Mesendoderm (in vitro differentiated cells): ENCODE measurements at places on chromosomes 7 and 10.

- peaks cover 3% of the 10 kb centered on the region for H3K4me1 ChIP-seq
- H3K27me3 ChIP-seq: no peaks in the 10 kb centered on the region
- no peaks in the 10 kb centered on the region for H3K36me3 ChIP-seq
- no peak overlapping the region for H3K27ac ChIP-seq
- DNase-seq: peak; percentile 79
These were observed 16.9 kb upstream of the PALD1 start for GRCh38 chr10:70461397-70462348.

DNA sequence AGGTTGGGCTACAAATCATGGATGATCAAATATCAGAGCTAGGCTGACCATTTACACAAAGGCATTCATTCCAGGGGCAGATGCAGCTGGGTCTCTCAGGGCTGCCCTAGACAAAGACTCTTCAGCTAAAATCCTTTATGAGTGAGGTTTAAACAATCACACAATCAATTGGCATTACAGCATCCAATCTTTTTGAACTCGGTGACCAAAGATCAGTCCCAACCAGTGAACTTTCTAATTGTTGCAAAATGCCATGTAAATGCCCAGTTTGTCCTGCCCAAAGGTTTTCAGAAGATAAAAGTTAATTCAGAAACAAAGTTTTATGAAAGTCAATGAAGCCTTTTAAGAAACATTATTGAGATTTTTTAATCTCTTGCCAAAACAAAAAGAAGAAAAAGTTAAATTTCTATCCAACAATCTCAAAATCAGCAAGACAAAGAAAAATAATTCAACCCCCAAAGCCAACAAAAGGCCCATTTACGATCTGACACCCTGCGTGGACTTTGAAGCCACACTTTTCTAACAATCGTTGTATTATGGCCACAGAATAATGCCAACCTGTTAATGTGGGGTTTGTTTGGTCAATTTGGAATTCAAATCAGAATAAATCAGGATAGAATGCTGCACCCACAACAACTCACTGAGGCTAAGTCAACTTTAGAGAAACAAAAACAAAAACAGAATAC, 40.9 kb downstream of the GPR37 start:
- DNase-seq: no peak
- H3K4me3 ChIP-seq: no peak overlapping the region
- H3K27me3 ChIP-seq: no peaks in the 10 kb centered on the region
- H3K36me3 ChIP-seq: peaks cover 1% of the 10 kb centered on the region

DNA sequence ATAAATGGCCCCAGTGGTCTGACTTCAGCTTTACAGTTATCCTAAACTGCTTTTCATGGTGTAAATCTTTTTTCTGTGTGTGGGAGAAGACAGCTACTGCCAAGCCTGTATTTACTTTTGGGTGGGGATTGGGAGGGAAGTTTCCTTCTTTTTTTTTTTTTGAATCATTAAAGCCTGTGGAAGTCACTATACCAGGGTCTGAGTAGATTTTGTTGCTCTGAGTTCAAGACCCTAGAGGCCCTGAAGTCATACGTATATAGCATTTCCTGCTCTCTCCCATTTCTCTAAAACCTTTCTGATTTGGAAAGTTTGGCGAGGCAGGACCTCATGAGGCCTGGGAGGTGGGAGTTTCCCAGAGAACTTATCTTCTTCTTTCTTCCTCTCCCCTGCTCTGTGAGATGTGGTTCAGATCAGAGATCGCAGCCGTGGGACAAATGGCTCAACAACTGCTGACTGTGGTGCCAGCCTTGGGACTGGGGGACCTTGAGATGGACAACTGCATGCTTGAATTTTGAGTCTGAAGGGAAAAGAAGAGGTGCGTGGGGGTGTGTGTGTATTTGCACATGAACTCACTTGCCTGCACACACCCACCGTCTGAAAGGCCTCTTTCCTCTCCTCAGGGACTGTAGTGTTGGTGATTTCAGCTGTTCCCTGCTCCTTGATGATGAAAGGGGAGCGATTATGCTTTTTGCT, 18.1 kb downstream of the LRMDA start:
- H3K27ac ChIP-seq: no peak overlapping the region
- H3K27me3 ChIP-seq: peaks cover 5% of the 10 kb centered on the region
- H3K4me3 ChIP-seq: no peak overlapping the region
- no peaks in the 10 kb centered on the region for H3K36me3 ChIP-seq
- DNase-seq: no peak

- H3K27ac ChIP-seq: no peak overlapping the region
- H3K36me3 ChIP-seq: no peaks in the 10 kb centered on the region
- H3K27me3 ChIP-seq: peaks cover 7% of the 10 kb centered on the region
- H3K4me1 ChIP-seq: peaks cover 2% of the 10 kb centered on the region
These were observed 1.6 kb downstream of the BICC1 start for GRCh38 chr10:58514111-58514770.

- no peak overlapping the region for H3K27ac ChIP-seq
- H3K4me1 ChIP-seq: no peaks in the 10 kb centered on the region
- H3K27me3 ChIP-seq: no peaks in the 10 kb centered on the region
- no peak for DNase-seq
These were observed 40.3 kb downstream of the DAGLB start for GRCh38 chr7:6407434-6407833.

DNA sequence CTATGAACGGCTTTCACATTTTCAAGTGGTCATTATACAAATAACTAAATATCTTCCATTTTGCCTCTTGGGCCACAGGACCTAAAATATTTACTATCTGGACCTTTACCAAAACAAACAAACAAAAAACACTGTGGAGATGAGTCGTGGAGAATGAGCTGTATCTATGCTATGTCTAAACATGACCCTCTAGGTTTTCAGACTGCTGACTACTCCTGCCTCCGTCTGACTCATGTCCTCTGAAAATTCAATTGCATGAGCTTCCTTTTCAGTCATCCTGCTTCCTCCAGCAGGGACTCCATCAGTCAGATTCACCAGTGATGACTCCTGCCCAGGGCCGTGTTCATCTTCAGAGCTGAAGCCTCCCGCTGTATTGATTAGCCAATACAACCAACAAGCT, 96.8 kb downstream of the COL28A1 start:
- H3K27ac ChIP-seq: no peak overlapping the region
- no peaks in the 10 kb centered on the region for H3K4me1 ChIP-seq
- peak; percentile 65 for DNase-seq
- no peaks in the 10 kb centered on the region for H3K27me3 ChIP-seq
- H3K4me3 ChIP-seq: no peak overlapping the region

GRCh38 chr7:10703981-10704380, 269.7 kb upstream of the PHF14 start:
- H3K4me1 ChIP-seq: no peaks in the 10 kb centered on the region
- no peak for DNase-seq
- no peaks in the 10 kb centered on the region for H3K36me3 ChIP-seq

DNA sequence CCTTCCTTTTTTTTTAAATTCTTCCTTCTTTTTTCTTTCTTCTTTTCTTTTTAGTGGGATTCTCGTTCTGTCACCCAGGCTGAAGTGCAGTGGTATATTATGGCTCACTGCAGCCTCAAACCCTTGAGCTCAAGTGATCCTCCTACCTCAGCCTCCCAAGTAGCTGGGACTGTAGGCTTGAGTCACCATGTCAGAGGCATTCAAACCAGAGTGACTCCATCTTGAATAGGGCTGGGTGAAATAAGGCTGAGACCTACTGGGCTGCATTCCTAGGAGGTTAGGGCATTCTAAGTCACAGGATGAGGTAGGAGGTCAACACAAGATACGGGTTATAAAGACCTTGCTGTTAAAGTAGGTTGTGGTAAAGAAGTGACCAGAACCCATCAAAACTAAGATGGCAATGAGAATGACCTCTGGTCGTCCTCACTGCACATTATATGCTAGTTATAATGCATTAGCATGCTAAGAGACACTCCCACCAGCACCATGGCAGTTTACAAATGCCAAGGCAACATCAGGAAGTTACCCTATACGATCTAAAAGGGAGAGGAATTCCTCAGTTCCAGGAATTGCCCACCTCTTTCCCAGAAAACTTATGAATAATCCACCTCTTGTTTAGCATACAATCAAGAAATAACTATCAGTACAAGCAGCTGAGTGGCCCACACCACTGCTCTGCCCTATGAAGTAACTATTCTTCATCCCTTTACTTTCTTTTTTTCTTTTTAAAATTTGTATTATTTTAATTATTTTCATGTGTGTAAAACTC, 99.0 kb upstream of the ITGB1 start:
- no peak overlapping the region for H3K4me3 ChIP-seq
- H3K27ac ChIP-seq: no peak overlapping the region
- H3K4me1 ChIP-seq: no peaks in the 10 kb centered on the region
- DNase-seq: peak; percentile 35
- H3K27me3 ChIP-seq: no peaks in the 10 kb centered on the region

DNA sequence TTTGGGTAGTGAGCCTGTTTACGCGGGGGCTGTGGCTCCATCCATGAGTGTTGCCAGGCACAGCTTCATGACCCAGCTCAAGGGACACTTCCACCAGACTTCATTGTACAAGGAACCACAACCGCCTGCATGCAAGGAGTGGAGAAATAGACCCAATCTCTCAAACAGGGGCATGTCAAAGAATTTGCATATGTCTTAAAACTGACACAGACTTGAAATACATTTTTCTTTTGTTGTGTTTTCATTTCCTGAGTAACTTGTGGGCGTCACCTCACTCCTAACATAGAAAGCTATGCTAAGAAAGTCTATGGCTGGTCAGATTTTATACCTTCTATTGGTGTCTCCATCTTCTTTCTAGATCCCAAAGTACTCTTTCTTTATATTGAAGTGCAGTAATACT, 266.2 kb upstream of the RNF32 start:
- no peaks in the 10 kb centered on the region for H3K4me1 ChIP-seq
- H3K4me3 ChIP-seq: no peak overlapping the region
- no peaks in the 10 kb centered on the region for H3K36me3 ChIP-seq
- no peak for DNase-seq

DNA sequence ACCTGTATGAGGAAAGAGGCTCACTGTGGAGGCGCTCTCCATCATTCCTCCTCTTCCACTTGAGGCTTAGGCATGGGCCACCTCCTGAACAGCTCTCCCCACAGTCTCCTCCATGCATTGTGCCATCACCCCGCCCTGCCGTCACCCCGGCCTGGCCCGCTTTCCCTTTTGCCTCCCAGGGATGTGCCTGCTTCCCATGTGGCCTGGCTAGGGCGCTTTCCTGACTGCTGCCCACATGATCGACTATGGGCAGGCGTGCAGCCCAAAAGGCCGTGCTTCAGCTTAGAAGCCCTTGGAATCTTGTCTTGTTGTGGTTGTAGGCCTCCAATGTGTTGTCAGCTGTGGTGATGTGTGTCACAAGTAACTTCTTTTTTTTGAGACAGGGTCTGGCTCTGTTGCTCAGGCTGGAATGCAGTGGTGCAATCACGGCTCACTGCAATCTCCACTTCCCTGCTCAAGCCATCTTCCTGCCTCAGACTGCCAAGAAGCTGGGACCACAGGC, 1.8 kb upstream of the ACTR3C start:
- no peak overlapping the region for H3K4me3 ChIP-seq
- H3K27me3 ChIP-seq: no peaks in the 10 kb centered on the region
- H3K27ac ChIP-seq: no peak overlapping the region
- H3K4me1 ChIP-seq: peaks cover 2% of the 10 kb centered on the region

DNA sequence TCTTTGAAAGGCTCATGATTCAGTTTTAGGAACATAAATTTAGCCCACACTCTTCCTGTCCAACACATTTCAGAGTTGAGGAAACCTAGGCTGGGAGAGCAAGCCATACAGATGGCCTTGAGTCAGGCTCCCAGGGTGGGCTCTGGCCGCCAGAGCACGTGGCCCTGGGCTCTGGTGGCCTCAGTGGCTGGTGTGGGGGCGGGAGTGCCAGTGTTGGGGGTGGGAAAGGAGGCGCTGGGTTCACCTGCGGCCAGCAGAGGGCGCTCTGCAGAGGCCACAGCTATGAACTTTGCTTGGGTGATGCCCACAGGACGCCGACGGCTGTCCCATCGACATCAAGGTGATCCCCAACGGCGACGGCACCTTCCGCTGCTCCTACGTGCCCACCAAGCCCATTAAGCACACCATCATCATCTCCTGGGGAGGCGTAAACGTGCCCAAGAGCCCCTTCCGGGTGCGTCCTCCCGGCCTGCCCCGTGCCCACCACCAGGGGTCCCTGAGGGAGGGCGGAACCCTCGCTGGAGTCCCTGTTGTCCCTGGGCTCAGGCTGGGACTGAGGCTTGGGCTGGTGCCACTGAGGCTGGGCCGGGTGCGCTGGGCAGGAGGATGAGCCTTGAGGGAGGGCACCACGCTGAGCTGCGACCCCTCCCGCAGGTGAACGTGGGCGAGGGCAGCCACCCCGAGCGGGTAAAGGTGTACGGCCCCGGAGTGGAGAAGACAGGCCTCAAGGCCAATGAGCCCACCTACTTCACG, 11.9 kb downstream of the FLNC start:
- H3K4me3 ChIP-seq: no peak overlapping the region
- peaks cover 33% of the 10 kb centered on the region for H3K36me3 ChIP-seq
- no peaks in the 10 kb centered on the region for H3K4me1 ChIP-seq
- H3K27me3 ChIP-seq: no peaks in the 10 kb centered on the region

- no peaks in the 10 kb centered on the region for H3K4me1 ChIP-seq
- no peak for DNase-seq
- H3K36me3 ChIP-seq: no peaks in the 10 kb centered on the region
- H3K27ac ChIP-seq: no peak overlapping the region
- H3K4me3 ChIP-seq: no peak overlapping the region
These were observed 24.4 kb upstream of the ZNF273 start for GRCh38 chr7:64878684-64879083.

DNA sequence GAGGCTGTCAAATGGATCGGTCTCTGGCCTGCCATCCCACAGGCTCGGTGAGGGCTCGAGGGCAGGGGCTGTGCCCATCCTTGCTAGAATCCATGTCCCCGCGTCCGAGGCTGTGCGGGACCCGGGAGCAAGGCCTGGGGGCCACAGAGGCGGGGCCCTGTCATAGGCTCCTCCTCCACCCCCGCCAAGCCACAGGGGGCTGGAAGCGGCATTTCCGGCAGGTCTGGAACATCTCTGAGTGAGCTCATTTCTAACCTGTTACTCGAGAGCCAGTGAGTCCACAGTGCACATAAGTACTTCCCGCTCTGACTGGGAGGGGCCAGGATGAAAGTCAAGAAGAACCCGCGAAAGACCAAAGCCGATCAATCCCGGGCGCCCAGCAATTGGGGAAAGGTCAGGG, 57.6 kb downstream of the NKX6-2 start:
- no peak overlapping the region for H3K27ac ChIP-seq
- no peak overlapping the region for H3K4me3 ChIP-seq
- no peaks in the 10 kb centered on the region for H3K27me3 ChIP-seq
- DNase-seq: no peak
- no peaks in the 10 kb centered on the region for H3K36me3 ChIP-seq
- H3K4me1 ChIP-seq: no peaks in the 10 kb centered on the region

DNA sequence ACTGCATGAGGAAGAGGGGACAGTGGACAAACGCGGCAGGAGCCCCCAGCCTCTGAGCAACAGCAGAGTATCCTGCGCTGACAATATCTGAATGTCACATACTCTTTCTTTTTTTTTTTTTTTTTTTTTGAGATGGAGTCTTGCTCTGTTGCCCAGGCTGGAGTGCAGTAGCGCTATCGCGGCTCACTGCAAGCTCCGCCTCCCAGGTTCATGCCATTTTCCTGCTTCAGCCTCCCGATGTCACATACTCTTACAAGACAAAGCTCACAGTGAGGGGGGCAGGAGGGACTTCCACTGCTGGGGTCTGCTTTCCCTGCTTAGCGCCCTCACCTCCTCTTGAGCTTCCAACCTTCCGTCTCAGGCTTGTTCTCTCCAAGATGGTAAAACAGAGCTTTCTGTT, 51.2 kb upstream of the TNS3 start:
- no peak overlapping the region for H3K27ac ChIP-seq
- H3K27me3 ChIP-seq: no peaks in the 10 kb centered on the region
- DNase-seq: no peak
- peaks cover 5% of the 10 kb centered on the region for H3K4me1 ChIP-seq

- no peaks in the 10 kb centered on the region for H3K36me3 ChIP-seq
- H3K4me1 ChIP-seq: no peaks in the 10 kb centered on the region
- H3K27ac ChIP-seq: no peak overlapping the region
- H3K27me3 ChIP-seq: no peaks in the 10 kb centered on the region
- H3K4me3 ChIP-seq: no peak overlapping the region
- DNase-seq: no peak
These were observed 314.6 kb downstream of the FRMD4A start for GRCh38 chr10:14016011-14016536.
